ENCODE measurements at places on chromosomes 5 and 9. TPM values are rescaled to one million over a fixed set of nuclear protein-coding genes. Genes with fewer than 3 reads are reported as not detected.

Gene ARSI
- 8.5 TPM for total RNA-seq

DNA sequence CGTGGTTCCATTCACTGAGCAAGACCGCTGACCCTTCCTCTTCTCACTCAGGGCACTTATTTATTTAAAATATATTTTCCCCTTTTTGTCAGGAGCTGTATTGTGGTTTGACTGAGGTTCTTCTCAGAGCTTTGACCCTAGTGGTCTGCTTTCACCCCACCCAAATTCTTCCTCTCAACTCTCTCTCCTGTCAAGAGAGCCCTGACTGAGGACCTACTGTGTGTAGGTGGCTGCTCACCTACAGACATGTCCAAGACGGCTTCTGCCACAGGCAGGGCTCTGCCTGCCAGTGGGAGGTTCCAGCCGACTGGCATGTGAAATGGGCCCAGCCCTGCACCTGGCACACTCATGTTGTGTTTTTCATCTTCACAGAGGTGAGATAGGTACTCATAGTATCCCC is 5.2 kb downstream of the DCANP1 start:
- DNase-seq: no peak

- DNase-seq: peak; percentile 91
Measured at GRCh38 chr9:127520941-127521918, 69.9 kb downstream of the LRSAM1 start.

- no peak for DNase-seq
Measured at GRCh38 chr9:13941714-13942113, 372.2 kb downstream of the NFIB start.

- peak; percentile 17 for DNase-seq
Measured at GRCh38 chr5:63401436-63402046, 560.7 kb downstream of the HTR1A start.

GRCh38 chr5:108255468-108255867 is 126.4 kb downstream of the FBXL17 start:
- no peak for DNase-seq

- no peak for DNase-seq
Measured at GRCh38 chr5:90000351-90000750, 409.2 kb downstream of the CETN3 start.

Gene LRRC19
- total RNA-seq: not detected

- DNase-seq: no peak
Measured at GRCh38 chr5:180336234-180337020, 16.7 kb downstream of the GFPT2 start.

Gene PRR7
- total RNA-seq: 2.1 TPM

DNA sequence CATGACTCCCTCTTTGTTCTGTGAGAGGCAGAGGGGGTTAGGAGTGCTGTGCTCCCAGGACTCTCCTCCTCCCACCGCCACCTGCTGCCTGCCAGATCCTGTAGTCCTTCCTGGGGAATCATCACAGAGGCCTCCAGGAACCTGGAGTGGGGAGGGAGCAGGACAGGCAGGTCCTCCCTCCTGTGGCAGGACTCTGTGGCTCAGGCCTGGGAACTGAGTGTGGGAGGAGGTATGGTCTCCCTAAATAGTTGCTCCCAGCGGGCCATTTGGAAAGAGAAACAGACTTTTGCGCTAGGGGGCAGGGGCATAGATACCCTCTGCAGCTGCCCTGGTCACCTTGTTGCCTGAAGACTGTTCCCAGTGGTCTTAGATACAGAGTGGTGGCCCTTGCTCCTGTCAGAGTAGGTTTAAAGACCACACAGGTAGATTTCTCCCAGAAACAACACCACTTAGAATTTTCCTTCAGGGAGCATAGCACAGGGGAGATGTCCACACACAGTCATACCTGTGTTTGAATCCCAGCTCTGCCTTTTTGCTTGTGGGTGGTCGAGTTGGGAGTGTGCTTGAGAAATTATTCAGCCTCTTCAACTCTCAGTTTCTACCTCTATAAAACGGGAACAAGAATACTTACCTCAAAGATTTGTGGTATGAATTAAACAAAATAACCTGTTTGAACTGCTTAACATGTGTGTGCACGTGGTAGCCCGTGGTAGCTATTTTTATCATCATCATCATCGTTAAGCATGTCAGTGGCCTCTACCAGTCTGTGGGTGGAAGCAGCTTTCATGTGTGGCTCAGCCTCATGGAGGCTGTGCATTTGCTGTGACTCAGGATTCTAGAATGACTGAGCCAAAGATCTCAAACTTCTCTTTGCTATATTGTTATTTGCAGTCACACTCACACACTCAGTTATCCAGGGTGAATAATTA is 55.8 kb downstream of the SLC22A5 start:
- peak; percentile 75 for DNase-seq

Gene PCDHA7
- 0.26 TPM for total RNA-seq

DNA sequence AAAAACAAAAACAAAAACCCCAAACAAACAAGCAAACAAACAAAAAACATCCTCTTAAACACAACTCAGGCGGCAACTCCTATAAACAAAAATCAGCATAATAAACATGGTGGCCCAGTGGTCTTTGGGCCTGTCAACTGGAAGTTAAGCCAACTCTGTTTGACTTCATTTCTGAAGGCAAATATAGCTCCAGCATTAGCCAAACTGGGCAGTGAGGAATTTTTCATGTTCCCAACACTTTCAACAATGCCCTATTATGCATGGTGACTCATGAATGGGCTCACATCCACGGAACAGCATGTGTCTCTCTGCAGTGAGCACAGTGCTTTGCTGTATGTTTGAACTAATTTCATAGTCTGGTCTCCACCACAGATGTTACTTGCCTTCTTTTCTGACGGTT is 143.9 kb upstream of the STC2 start:
- DNase-seq: peak; percentile 99

DNA sequence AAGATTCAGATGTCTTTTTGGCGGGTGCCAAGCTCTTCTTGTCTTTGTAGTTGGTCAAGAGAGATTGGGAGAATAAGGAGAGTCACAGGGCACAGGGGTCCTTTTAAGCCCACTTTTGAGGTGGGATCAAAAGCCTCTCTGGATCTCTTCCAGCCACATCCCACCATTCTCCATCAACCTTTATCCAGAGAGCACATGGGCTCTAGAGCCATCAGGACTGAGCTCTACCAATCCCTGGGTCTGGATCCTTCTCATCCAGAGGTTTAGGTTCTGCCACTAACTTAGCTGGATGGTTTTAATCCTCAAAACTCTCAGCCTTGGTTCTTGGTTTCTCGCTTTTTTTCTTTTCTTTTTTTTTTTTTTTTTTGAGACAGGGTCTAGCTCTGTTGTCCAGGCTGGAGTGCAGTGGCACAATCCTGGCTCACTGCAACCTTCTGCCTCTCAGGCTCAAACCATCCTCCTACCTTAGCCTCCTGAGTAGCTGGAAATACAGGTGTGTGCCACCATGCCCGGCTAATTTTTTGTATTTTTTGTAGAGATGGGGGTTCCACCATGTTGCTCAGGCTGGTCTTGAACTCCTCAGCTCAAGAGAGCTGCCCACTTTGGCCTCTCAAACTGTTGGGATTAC is 44.6 kb upstream of the MATR3 start:
- DNase-seq: no peak

Gene IL7R
- total RNA-seq: 67.9 TPM

- no peak for DNase-seq
Measured at GRCh38 chr9:99905833-99906402, 536 bp upstream of the STX17 start.

GRCh38 chr9:114606597-114607207 is 4.4 kb upstream of the TMEM268 start:
- DNase-seq: peak; percentile 89

DNA sequence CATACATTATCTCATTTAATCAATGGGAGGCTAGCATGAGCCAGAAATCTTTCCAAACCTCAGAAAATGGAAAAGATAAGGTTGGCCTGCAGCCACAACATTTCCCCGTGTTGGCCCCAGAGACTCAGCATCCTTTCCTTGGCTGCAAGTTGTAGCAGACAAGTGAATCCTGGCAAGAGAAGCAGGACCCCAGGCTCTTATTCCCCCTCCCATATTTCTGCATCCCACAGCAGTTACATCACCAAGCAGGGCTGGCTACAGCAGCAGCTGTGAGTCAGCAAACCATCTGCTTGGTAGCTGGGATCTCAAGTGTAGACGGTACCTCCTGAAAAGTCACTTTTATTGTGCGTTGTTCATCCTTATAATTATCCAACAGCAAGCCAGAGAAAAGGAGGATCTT is 212.4 kb downstream of the GNA14 start:
- peak; percentile 38 for DNase-seq

Gene N4BP3
- 0.26 TPM for total RNA-seq

Gene ADAMTSL2
- total RNA-seq: under 0.01 TPM

DNA sequence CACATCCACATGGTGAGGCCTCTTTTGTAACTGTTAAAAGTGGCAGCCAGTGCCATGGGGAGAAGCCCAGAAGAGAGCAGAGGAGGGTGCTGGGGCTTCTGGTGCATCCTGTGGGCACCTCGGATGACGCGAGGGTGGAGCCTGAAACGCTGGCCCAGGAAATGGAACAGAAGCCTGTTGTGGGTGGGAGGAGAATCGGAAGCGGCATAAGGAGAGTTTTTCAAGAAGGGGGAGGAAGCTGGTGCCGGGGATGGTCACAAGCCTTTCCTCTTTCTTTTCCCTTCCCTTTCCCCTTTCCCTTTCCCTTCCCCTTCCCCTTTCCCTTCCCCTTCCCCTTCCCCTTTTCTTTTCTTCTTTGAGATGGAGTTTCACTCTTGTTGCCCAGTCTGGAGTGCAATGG is 12.9 kb downstream of the ANKRD33B start:
- DNase-seq: no peak

Gene CREBRF
- total RNA-seq: 38.8 TPM

Gene MPDZ
- total RNA-seq: 59.1 TPM

Data from fibroblast of lung (primary cell).